T-helper 2 cell treated with Interferon-gamma antibody and Interleukin-4, amounts not matched to agents 5 μg/mL and 100 μg/mL, for 36 hours (primary cell): ENCODE measurements at places on chromosomes 5 and 9.

- peaks cover 17% of the 10 kb centered on the region for H3K4me1 ChIP-seq
- no peaks in the 10 kb centered on the region for H3K27me3 ChIP-seq
- no peak for DNase-seq
- H3K27ac ChIP-seq = no peak overlapping the region
- peaks cover 67% of the 10 kb centered on the region for H3K36me3 ChIP-seq
- no peak overlapping the region for H3K4me3 ChIP-seq
Observed at GRCh38 chr5:80172067-80172695, 83.7 kb downstream of the SERINC5 start.

GRCh38 chr5:80255811-80256712, at the start of gene SERINC5:
Gene SERINC5 (minus strand): TSS chr5:80256048. CDS start chr5:80255922, 126 bp downstream.
- H3K27ac ChIP-seq = peak within 1 kb of the TSS; percentile 98
- H3K4me1 ChIP-seq = peaks cover 42% of the 10 kb centered on the region
- H3K4me3 ChIP-seq = peak within 1 kb of the TSS; percentile 96

DNA sequence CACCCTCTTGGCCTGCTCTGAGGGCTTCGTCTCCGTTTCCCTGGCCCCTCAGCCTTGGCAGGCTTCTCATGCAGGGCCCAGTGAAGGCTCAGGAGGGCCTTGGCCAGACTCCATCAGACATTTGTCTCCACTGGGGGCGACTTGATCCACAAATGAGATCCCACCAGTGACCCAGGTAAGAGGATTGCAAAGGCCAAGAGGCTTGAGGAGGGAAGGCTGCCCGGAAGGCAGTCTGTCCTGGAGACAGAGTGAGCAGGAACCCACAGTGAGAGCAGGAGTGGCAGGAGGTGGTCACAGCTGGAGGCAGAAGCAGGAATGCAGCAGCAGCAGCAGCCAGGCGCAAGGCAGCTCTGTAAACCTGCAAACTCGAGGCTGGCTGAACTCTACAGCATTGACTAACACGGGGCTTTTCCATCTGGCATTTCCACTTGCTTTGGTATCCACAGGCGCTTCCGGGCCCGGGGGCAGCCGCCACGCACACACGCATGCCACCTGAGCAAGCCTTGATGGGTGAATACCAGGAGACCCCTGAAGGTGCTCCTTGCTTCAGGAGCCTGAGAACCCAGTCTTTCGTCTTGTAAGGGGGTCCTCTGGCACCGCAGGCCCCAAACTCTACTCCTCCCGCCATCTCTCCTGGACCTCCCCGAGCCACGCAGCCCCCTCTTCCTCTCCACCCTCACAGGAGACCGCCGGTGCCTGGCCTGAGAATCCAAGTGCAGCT, 14.7 kb downstream of the MGAT1 start:
- no peak overlapping the region for H3K4me3 ChIP-seq
- no peaks in the 10 kb centered on the region for H3K27me3 ChIP-seq
- peaks cover 31% of the 10 kb centered on the region for H3K36me3 ChIP-seq
- H3K4me1 ChIP-seq = peaks cover 5% of the 10 kb centered on the region
- H3K27ac ChIP-seq = no peak overlapping the region
- DNase-seq = no peak

DNA sequence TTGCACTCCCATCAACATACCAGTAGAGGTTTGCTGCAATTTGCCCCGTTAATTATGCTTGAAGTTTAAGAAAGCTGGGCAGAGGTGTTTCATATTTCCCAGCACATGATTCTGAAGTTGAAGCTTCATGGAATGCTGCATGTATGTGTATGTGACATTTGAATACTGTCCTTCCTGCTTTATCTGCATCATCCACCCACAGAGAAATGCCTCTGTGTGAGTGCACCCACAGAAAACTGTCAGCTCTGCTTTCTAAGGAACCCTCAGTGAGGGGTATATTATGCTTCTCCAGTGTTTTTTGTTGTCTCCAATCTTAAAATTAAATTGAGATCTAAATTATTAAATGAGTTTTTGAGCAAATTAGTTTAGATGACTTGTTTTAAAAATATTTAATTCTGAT, 358.1 kb upstream of the PIK3R1 start:
- no peak for DNase-seq
- no peaks in the 10 kb centered on the region for H3K36me3 ChIP-seq
- H3K27me3 ChIP-seq = no peaks in the 10 kb centered on the region
- H3K27ac ChIP-seq = no peak overlapping the region

- H3K4me1 ChIP-seq = peaks cover 2% of the 10 kb centered on the region
- peaks cover 20% of the 10 kb centered on the region for H3K27me3 ChIP-seq
- H3K4me3 ChIP-seq = no peak overlapping the region
- no peak overlapping the region for H3K27ac ChIP-seq
- no peak for DNase-seq
Observed at GRCh38 chr5:78555870-78556269, 92.7 kb downstream of the LHFPL2 start.

DNA sequence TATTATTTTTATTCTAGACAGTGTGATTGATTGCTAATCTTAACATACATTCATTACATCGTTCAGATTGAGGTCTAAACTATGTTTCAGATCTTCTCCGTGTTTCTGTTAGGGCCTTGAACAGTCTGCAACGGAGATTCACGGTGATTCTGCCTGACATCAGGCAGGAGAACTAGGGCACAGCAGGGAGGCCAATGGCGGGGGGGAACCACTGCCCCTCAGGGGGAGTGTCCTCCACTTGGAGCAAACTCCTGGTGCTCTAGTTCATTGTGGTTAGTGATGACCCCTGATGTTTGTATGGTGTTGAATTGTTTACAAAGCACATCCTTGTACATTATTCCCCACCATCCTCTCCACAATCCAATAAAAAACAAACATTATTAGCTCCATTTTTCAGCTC, 173.5 kb downstream of the ZNF608 start:
- H3K36me3 ChIP-seq = no peaks in the 10 kb centered on the region
- no peak overlapping the region for H3K27ac ChIP-seq
- H3K27me3 ChIP-seq = no peaks in the 10 kb centered on the region
- H3K4me1 ChIP-seq = no peaks in the 10 kb centered on the region

- no peak overlapping the region for H3K4me3 ChIP-seq
- H3K4me1 ChIP-seq = peaks cover 6% of the 10 kb centered on the region
- H3K27ac ChIP-seq = no peak overlapping the region
- peaks cover 13% of the 10 kb centered on the region for H3K27me3 ChIP-seq
- no peaks in the 10 kb centered on the region for H3K36me3 ChIP-seq
Observed at GRCh38 chr9:87601176-87601575, 103.5 kb downstream of the DAPK1 start.

DNA sequence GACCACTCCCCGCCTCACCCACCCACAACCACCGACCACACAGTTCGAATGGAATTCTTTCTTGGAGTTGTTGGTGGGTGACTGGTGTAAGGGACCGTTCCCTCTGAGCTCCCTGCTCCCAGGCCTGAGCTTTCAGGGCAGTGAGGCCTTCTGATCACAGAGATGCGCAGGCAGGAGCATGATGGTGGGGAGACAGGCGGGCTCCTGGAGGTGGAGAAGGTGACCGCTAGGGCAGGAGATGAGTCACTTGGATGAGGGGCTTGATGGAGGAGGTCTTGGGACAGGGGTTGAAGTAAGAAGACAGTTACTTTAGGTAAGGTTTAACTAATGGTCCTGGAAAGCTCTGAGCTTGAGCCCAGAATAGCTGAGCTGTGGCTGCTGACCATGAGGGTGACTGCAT, 88.5 kb downstream of the HSPA4 start:
- no peak for DNase-seq
- H3K27ac ChIP-seq = no peak overlapping the region
- H3K4me1 ChIP-seq = no peaks in the 10 kb centered on the region
- H3K27me3 ChIP-seq = peaks cover 2% of the 10 kb centered on the region
- no peaks in the 10 kb centered on the region for H3K36me3 ChIP-seq

DNA sequence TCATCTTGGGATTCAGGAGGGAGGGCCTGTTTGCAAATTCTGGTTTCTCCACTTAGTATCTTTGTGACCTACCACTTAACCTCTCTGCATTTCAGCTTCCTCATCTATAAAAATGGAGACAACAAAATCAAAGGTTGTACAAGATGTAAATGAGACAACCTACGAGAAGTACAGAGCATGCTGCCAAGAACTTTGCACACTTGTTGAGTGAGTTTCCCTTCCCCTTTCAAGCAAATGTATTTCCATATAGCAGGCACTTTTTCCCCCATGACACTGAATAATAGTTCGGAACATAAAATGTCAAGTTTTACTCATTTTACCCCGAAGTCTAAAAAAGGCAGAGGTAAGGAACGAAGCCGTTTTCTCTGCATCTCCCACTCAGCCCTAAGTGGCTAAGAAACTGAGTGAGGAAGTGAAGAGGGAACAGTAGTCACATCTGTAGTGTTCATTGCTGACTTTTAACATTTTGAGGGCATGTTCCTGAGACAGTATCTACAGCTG, 159.0 kb downstream of the TLE1 start:
- no peaks in the 10 kb centered on the region for H3K27me3 ChIP-seq
- H3K4me1 ChIP-seq = no peaks in the 10 kb centered on the region
- H3K4me3 ChIP-seq = no peak overlapping the region
- H3K36me3 ChIP-seq = no peaks in the 10 kb centered on the region

DNA sequence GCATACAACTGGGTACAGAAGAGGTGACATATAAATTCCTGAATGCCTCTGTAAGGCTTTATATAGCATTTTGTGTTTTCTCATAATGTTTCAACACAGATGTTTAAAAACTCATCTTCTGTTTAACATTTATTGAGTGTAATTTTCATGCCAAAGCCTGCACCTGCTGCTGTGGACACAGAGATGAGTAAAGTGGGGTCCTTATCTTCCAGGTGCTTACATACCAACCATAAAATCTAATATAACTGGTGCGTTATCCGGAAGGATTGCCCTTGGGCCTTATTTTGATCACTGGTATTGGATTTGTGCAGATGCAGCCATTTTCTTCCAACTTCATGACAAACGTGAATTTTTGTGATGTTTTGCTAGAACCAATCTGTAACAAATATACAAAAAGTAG, 222.3 kb downstream of the DMRT2 start:
- no peaks in the 10 kb centered on the region for H3K4me1 ChIP-seq
- H3K27ac ChIP-seq = no peak overlapping the region
- no peak overlapping the region for H3K4me3 ChIP-seq
- no peaks in the 10 kb centered on the region for H3K36me3 ChIP-seq
- DNase-seq = no peak
- H3K27me3 ChIP-seq = peaks cover 4% of the 10 kb centered on the region

DNA sequence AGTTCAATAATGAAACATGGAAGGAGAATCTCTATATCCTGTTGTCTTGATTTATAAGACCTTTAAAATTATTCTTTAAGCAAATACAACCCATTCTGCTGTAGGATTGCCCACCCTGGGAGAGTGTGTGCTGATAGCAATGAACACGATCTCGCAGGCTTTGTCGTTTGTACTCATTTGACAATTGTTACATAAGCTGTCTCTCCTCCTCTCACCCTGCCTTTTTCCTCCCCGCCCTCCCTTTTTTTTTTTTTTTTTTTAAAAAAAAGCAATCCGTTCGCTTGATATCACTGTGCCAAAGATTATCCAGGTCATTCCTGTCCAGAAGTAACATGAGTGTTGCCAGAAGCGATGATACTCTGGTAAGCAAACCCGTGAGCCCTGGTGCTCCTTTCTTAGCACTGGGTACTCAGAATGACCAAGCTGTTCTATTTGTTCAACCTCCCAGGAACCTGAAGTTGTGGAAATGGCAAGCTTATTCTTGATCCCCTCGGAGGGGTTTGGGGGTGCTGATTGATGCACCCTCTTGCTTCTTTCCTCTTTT, 82.7 kb upstream of the CTSL start:
- no peak overlapping the region for H3K27ac ChIP-seq
- no peaks in the 10 kb centered on the region for H3K27me3 ChIP-seq
- DNase-seq = no peak
- no peak overlapping the region for H3K4me3 ChIP-seq
- H3K36me3 ChIP-seq = no peaks in the 10 kb centered on the region

DNA sequence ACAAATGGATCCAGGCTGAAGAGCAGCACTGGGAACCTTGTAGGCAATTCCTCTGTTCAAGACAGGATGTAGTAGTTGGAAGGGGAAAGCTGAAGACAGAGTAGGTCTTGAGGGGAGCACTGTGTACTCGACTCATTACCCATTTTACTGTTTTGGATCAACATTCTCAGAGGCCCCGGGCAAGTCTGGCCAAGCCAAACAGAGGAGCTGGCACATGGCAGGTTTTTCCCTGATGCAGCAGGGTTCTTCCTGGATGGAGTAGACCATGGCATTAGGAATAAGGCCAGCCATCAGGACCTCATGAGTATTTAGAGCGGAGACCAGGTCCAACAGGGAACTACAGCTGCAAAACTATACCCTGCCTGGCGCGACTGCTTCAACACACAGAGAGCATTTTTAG, 4.4 kb downstream of the SVEP1 start:
- peaks cover 27% of the 10 kb centered on the region for H3K27me3 ChIP-seq
- H3K4me3 ChIP-seq = no peak overlapping the region
- H3K36me3 ChIP-seq = no peaks in the 10 kb centered on the region

- no peak overlapping the region for H3K4me3 ChIP-seq
- no peak overlapping the region for H3K27ac ChIP-seq
- H3K4me1 ChIP-seq = no peaks in the 10 kb centered on the region
- no peaks in the 10 kb centered on the region for H3K27me3 ChIP-seq
- DNase-seq = no peak
Observed at GRCh38 chr9:116087246-116087645, 66.3 kb upstream of the PAPPA start.

DNA sequence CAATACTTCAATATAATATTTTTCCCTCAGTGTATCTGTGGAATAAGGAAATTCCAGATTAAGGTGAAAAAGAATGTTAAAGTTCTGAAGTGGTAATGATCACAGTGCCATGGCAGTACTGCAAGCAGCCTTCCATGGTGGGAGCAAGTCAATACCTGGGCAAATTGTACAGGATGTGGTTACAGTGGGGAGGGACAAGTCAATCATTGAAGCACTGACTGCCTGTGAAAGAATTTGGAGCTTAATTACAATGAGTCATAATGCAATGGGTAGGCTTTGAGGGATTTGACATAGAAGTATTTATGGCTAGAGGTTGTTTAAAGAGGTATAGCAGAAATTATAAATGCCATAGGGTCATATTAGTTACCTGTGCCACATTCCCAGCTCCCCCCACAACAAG, 786.5 kb upstream of the ACO1 start:
- H3K4me1 ChIP-seq = peaks cover 3% of the 10 kb centered on the region
- no peak overlapping the region for H3K4me3 ChIP-seq
- no peaks in the 10 kb centered on the region for H3K36me3 ChIP-seq
- no peaks in the 10 kb centered on the region for H3K27me3 ChIP-seq
- no peak for DNase-seq

- peaks cover 58% of the 10 kb centered on the region for H3K36me3 ChIP-seq
- H3K27ac ChIP-seq = no peak overlapping the region
- peaks cover 16% of the 10 kb centered on the region for H3K4me1 ChIP-seq
Observed at GRCh38 chr9:124409410-124409809, 5.8 kb downstream of the PSMB7 start.

DNA sequence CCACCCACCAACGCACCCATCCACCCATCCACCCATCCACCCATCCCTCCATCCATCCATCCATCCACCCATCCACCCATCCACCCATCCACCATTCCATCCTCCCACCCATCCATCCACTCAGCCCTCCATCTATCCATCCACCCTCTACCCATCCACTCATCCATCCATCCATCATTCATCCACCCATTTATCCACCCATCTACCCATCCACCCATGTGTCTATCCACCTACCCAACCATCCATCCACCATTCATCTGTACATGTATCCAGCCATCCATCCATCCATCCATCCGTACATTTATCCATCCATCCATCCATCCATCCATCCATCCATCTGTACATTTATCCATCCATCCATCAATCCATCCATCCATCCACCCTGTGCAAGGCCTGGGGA, 11.1 kb upstream of the VAV2 start:
- no peak for DNase-seq
- no peak overlapping the region for H3K4me3 ChIP-seq
- no peaks in the 10 kb centered on the region for H3K4me1 ChIP-seq
- H3K27ac ChIP-seq = no peak overlapping the region
